ENCODE measurements at places on chromosomes 7 and 10.
A peak's percentile ranks its signal among the peaks of the same experiment; 100 is the strongest.

GRCh38 chr10:97736902-97737769 lies at the start of gene ZFYVE27:
ZFYVE27 (plus strand) TSS chr10:97737128; CDS start chr10:97738478, 1,350 bp downstream.
- DNase-seq: peak; percentile 88

DNA sequence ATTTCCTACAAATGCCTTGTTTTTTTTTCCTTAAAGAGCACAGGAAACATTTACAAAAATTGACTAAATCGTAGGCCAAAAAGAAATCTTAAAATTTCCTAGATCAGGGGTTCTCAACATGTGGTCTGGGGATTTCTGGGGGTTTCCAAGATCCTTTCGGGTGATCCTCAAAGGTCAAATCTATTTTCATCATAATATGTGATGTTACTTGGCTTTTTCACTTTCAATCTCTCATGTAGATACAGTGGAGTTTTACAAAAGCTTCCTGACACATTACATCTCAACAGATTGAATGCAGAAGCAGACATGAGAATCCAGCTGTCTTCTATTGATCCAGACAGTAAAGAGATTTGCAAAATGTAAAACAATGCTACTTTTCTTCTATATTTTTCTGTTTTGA lies 497.3 kb downstream of the INHBA start:
- DNase-seq: no peak

DNA sequence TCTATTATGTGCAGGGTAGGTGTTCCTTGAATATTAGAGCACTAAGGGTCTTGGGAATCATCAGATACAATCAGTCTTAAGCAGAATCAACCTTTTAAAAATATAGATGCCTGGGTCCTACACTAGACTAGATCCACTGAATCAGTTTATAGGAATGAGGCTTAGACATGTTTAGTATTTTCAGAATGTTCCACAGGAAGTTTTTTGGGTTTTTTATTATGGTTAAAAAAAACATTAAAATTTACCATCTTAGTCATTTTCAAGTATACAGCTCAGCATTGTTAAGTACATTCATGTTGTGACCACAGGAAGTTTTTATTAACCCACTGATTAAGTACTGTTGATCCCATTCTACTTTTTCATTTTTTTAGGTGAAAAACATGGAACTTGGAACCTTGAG lies 135.7 kb downstream of the LCOR start:
- DNase-seq: no peak

DNA sequence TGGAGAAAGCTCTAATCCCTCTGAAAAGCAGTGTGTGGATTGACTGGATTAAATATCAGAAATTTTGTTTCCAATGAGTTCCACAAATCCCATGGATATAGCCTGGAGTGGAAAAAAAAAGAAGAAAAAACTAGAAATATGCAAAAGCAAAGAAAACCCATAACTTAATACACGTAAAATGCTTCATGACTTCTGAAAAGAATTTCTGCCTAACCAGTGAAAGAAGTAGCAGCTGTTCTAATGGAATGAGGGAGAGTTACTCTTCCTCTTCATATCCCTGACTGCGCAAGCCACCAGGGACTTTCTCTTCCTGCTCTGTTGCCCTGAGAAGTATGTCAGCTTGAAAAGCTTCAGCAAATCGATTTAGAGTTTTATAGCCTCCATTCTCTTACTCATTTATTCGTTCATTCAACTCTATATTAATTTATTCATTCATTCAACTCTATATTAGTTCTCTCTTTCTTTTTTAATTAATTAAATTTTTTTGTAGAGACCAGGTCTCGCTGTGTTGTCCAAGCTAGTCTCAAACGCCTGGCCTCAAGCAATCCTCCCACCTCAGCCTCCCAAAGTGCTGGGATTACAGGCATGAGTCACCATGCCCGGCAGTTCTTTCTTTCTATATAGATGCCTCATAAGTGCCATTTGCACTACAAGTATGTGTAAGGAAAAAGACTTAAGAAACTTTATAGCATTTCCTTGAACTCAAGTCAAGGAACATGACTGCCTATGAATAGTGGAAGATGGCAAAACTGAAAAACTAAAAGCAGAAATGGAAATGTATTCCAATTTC lies 447.3 kb upstream of the NRP1 start:
- DNase-seq: no peak

DNA sequence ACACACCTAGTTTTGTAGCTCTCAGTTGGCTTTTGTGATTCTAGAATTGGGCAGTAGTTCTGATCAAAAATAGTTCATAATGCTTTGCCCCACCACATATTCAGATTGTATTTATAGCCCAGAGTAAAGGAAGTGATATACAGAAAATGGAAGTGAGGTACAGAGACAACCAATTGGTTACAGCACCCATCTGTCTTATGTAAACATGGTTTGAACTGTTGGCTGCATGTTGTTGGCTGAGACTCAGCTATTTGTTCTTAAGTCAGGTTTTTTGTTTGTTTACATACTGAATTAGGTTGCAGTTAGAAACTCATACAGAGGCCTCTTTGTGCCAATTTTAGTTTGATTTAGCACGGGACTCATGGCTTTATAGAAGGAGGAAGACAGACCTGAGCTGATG lies 158.9 kb upstream of the GPR26 start:
- no peak for DNase-seq

GRCh38 chr10:9712393-9712792 lies 1305.3 kb upstream of the CELF2 start:
- no peak for DNase-seq
